ENCODE measurements at places on chromosomes 5 and 9. TPM values are rescaled to one million over a fixed set of nuclear protein-coding genes. Genes with fewer than 3 reads are reported as not detected.

- DNase-seq = peak; percentile 3
Measured at GRCh38 chr9:93680443-93681268, 104.3 kb downstream of the PHF2 start.

- DNase-seq = no peak
Measured at GRCh38 chr5:145680767-145681166, 154.4 kb downstream of the PRELID2 start.

GRCh38 chr9:90943341-90943740 is 141.7 kb downstream of the SYK start:
- DNase-seq = no peak

GRCh38 chr9:121691890-121692289 is 40.5 kb downstream of the DAB2IP start:
- no peak for DNase-seq

DNA sequence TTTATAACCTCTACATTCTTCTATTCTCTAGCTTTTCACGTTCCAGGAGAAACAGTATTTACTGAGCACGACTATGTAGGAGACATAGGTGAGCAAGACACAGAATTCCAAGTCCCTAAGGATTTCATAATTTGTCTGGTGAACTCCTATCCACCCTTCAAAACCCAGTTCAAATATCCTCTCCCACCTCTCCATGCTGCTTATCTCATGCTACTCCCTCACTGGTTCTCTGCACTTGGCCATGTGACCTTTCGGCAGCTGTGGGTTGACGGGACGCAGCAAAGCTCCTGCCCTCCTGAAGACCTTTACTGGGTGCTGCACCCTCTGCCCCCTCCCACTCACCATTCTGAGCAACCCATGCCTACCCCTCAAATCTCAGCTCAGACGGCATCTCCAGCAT is 173.2 kb downstream of the RGS3 start:
- no peak for DNase-seq

DNA sequence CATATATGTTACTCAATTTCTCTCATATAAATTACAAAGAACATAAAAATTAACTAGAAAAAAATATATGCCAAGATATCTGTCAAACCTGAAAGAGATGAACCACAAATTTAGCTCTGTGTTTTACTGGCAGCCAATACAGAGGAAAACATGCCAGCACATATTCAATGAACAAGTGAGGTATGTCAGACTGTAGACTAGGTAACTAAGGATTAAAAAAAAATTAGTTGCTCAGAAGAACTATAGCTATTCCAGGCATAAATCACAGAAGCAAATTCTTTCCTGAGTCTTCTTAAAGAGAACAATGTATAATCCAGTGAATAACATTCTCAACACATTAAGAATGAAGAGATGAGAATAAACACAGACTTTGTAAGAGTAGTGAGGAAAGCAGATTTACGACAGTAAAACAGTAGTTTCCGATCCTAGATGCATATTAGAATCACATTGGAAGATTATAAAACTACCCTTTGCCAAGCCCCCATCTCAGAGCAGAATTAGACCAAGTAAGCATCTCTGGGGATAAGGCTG is 20.6 kb upstream of the CAAP1 start:
- DNase-seq = no peak

DNA sequence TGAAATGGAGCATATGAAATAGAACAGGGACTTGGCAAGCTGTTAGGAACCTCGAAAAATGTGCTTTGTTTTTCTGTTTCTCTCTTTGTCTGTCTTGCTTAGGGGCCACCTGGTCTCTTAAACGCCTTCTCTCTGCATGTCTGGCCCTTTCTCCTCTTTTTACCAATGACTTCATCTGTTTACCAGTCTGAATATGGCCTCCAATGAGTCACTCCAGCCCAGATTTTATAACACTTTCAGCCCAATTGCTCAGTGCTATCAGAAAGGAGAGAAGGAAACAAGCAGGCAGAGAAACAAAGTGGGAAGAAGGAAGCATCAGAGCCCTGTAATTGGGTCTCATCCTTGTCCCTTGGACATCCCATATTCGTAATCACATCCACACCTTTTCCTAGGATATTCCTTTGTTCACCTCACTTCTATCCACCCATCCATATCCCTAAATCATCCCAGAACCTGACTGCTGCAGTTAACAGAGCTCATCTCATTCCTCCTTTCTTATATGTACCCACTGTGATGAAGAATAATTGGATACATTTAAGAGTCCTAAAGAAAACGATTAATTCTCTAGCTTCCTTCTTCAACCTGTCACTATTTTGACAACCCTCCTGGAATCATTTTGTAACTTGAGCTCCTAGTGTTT is 151.8 kb upstream of the GPR151 start:
- peak; percentile 81 for DNase-seq

GRCh38 chr5:177096162-177097015 is 9.7 kb downstream of the FGFR4 start:
- no peak for DNase-seq

DNA sequence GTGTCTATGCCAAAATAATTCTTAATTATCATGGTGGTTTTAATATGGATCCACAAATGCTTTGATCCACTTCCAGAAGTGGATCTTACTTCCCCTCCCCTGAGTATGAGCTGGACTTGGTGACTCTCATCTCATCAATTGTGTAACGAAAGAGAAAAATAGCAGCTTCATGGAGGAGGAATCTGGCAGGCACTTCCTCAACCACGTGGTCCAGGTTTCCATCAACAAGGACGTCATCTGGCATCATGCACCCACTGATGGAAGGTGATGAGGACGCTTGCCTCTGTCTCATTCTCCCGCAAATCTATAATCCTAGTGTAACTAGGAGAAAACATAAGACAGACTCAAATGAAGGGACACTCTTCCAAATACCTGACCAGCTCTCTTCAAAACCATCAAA is 54.6 kb upstream of the S1PR3 start:
- no peak for DNase-seq

DNA sequence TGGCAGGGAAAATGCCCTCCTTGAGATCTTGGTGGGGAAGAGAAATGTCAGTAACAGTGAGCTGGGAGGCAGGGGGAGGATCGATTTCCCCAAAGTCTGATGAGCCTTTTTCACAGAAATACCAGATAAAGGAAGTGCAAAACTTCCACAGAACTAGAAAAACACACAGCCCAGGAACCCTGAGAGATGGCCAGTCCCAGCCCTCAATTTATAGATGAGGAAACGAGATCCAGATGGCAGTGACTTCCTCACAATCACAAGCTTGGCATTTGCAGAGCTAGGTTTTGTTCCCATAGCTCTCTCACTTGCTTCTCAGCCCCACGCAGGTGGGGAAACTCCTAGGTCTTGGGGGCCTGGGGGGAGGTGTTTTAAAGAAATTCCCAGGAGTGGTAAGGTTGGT is 3.8 kb upstream of the GGTA1 start:
- no peak for DNase-seq

DNA sequence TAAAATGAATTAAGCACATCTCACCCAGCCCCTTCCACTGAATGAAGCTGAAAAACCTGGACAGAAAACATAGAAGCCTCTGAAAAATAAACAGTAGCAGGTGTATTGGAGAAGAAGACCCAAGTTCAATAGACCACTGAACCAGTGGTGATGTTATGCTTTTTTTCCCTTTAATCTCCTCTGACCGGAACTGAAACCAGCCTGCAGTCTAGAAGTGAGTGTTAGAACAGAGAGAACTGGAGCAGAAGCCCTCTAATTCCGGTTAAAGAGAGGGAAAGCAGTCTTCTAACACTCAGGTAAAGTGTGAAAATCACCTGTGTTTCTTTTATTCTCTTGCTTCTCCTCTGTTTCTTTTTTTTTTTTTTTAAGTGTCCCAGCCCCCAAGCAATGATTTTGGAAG is 83.5 kb upstream of the CCL21 start:
- no peak for DNase-seq

GRCh38 chr5:95939465-95939864 is 22.2 kb downstream of the ELL2 start:
- DNase-seq = no peak

GRCh38 chr9:105393576-105394344 is 54.1 kb upstream of the FSD1L start:
- DNase-seq = no peak

Gene RUSC2
- 18.2 TPM for total RNA-seq

Gene GPR151
- not detected for total RNA-seq

Gene SHOC1
- not detected for total RNA-seq

DNA sequence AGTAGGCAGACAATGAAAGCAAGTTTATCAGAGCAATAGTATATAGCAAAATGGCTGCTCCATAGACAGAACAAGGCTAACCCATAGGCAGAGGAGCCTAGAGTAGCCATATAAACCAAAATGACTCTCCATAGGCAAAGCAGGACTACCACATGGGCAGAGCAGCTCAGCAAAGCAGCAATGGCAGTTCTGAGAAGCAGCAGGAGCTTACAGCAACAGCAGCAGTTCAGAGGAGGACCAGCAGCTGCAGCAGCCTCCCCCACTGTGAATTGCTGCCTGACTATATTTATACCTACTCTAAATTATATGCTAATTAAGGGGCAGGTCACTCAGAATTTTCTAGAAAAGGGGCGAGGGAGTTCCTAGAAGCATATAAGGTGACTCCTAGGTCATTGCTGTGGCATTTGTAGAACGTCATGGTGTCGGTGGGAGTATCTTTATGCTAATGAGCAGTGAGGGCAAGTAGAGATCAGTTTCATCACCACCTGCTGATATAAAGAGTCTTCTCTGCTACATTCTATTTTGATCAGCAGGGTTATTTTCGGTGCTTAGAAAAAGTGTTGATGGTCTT is 1115.5 kb downstream of the DTWD2 start:
- DNase-seq = no peak

GRCh38 chr5:108276187-108277050 is 105.5 kb downstream of the FBXL17 start:
- DNase-seq = no peak

- no peak for DNase-seq
Measured at GRCh38 chr5:67123819-67124218, 72.8 kb downstream of the CD180 start.

- DNase-seq = peak; percentile 55
Measured at GRCh38 chr5:11234501-11234911, 473.5 kb upstream of the DAP start.

GRCh38 chr9:107870221-107870620 is 380.7 kb upstream of the KLF4 start:
- DNase-seq = no peak

Gene MTX3
- total RNA-seq = 24.0 TPM

Gene ZFP62
- total RNA-seq = 18.2 TPM

GRCh38 chr5:56637321-56637920 is 177.9 kb upstream of the MAP3K1 start:
- no peak for DNase-seq

Gene TYRP1
- 4.5 TPM for total RNA-seq

Gene GABRG2
- not detected for total RNA-seq

All from Daoy (cell line).